Activated T-cell treated with anti-CD3 and anti-CD28 coated beads, Interleukin-2, amount 50 U/mL, for 4 hours (primary cell): ENCODE measurements at places on chromosomes 7 and 10. TPM values are rescaled to one million over a fixed set of nuclear protein-coding genes. Genes with fewer than 3 reads are reported as not detected.
A peak's percentile ranks its signal among the peaks of the same experiment; 100 is the strongest.

IFIT1B gene
- total RNA-seq = not detected

TACR2 gene
- 0.11 TPM for total RNA-seq

EN2 gene
- not detected for total RNA-seq

CFAP70 gene
- total RNA-seq = 0.43 TPM

TAS2R39 gene
- not detected for total RNA-seq

TAS2R3 gene
- 0.61 TPM for total RNA-seq

ECHDC3 gene
- 1.8 TPM for total RNA-seq

CDNF gene
- total RNA-seq = 1.0 TPM

VAX1 gene
- not detected for total RNA-seq

CYREN gene
- total RNA-seq = 59.4 TPM

MYL10 gene
- total RNA-seq = not detected

CLRN3 gene
- not detected for total RNA-seq

FAM25C gene
- not detected for total RNA-seq

ATOH7 gene
- not detected for total RNA-seq

GDF2 gene
- not detected for total RNA-seq

CCDC201 gene
- total RNA-seq = not detected

EVX1 gene
- total RNA-seq = not detected

EGR2 gene
- 121 TPM for total RNA-seq

ZNF680 gene
- 5.2 TPM for total RNA-seq

DNA sequence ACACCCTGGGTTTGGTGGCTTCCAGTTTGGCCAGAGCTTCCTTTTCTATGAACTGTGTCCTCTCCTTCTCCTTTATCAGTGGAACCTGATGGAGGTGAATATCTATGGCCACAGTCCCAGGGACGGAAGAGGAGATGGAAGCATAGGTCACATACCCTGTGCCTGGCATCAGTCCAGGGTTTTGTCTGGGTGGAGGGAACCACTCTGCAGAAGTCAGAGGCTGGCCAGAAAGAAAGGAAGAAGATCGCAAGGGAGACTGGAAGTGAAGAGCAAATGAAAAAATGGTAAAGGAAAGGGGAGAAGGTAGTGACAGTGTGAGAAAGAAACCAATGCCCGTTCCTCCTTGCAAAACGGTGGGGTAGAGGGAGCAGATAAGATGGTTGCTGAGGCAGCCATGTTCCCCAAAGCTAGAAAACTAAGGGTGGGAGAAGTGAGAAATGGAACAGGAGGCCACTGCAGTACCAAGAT is 77.9 kb upstream of the HECW1 start:
- DNase-seq = no peak

DNA sequence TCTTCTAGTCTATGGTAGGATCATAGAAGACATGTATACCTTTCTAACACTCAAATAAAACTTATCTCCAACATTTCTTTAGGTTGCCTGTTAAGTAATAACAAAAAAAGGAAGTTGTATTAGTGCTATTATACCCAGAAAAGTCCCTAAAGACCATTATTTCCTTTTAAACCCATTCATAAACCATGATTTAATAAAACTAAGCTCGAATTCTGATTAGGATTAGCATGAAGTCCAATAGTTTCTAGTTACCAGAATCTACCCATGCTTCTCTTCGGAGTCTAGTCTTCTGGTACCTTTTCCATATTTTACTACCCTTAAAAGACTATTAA is 62.7 kb downstream of the USP6NL start:
- DNase-seq = no peak

- no peak for DNase-seq
Measured at GRCh38 chr10:129627442-129627841, 160.4 kb downstream of the MGMT start.

- no peak for DNase-seq
Measured at GRCh38 chr7:79436378-79436777, 17.1 kb downstream of the MAGI2 start.

- no peak for DNase-seq
Measured at GRCh38 chr7:39583539-39583938, 17.3 kb downstream of the YAE1 start.

- DNase-seq = no peak
Measured at GRCh38 chr10:126551202-126551601, 119.3 kb downstream of the C10orf90 start.

GRCh38 chr7:117762055-117762454 is 111.2 kb downstream of the CTTNBP2 start:
- DNase-seq = no peak

DNA sequence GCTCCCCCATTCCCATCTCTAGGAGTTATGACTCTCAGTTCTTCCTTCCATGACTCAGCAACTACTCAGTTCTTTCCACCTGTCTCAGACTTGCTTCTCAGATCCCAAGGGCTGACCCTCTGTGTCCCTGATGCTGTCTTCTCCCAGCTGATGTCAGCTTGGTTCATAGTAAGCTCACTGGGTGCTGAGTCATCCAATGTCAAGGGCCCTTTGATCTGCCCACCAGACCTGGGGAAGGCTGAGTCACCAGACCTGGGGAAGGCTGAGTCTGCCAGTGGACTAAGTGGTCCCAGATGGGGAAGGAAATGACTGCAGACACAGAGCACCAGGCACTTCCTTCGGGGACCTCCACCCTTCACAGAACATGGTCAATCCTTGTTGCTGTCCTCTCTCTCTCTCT is 76.1 kb upstream of the ZEB1 start:
- peak; percentile 47 for DNase-seq

GRCh38 chr10:59678884-59679301 is 30.8 kb downstream of the SLC16A9 start:
- DNase-seq = no peak

- no peak for DNase-seq
Measured at GRCh38 chr7:155512246-155512887, 34.0 kb downstream of the CNPY1 start.

DNA sequence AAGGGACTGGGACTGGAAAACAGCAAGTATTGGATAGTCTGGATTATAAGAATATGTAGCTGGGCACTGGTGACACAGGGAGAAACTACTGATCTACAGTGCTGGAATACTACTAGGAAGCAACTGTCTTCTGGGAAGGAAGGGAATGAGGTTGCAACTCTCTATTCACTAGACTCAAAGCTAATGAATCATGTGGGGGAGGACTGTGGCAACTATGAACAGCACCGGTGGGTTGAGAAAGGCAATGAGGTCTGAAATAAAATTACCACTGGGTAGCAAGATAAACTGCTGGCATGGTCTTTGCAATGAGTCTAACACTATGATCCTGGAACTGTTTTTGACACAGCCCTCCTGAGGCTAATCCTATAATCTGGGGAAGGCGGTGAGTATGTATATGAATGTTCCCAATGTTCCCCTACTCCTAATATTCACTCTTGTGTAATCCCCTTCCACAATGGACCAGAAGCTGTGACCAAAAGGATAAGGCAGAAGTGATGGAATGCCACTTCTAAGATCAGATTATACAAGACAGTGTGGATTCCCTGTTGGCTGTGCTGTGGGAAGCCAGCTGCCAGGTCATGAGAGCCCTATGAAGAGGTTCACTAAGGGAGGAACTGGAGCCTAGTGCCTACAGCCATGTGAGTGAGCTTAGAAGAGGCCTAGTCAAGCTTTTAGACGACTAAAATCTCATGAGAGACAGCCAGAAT is 101.3 kb upstream of the DNAJB12 start:
- DNase-seq = no peak

DNA sequence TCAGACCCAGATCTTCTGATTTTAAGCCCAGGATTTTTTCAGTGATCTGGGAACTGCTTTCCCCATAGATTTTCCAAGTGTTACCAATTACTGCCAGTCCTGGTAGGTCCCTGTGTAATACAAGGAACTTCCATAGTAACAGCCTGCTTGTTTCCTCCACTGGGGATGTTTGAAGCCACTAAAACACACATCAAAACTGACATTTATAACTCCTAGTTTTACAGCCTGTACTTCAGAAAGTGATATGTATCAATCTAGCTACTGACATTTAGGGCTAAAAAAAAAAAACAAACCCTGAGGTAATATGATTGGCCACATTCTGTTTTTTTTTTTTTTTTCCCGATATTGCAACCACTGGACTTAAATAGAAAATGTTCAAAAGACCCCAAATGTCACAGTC is 166.9 kb upstream of the SP4 start:
- DNase-seq = no peak

DNA sequence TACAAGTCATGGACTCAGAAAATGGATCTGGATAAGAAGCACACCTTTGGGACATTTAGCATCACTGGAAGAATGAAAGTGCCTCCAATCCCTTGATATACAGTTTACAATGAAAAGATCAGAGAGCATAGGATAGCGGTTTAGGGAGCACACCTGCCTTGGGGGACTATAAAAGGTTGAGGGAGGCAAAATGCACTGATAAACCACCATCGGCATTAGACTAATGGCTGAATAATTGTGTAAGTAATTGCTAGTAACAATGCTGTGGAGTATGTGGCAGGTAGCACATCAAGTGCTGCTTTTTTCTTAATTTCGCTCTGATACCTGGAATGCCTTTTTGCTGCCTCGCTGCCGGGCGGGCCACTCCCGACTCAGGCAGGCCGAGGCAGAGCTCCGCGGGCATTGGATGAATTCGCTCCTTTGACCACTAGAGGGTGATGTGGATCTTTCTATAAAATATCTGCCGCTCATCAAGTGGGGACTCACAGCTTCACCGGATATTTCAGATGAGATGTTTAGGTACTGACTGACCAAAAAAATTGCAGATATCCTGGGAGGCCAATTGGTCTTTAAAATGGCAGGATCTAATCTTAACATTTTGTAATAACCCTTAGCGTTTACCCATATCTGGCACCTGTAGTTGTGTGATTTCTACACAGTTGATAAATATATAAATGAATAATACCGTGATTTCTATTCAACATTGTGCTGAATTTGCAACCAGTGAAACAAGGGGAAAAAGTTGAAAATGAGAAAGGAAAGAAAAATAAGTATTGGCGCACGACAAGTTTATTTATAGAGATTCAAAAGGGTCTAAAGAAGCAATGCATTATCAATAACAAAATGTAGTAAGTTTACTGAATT is 116.8 kb upstream of the PRSS1 start:
- peak; percentile 44 for DNase-seq

GRCh38 chr7:133165001-133165400 is 83.1 kb upstream of the CHCHD3 start:
- no peak for DNase-seq

- peak; percentile 73 for DNase-seq
Measured at GRCh38 chr7:50266635-50267386, 37.7 kb upstream of the IKZF1 start.

- no peak for DNase-seq
Measured at GRCh38 chr7:69276011-69276729, 322.1 kb upstream of the AUTS2 start.

DNA sequence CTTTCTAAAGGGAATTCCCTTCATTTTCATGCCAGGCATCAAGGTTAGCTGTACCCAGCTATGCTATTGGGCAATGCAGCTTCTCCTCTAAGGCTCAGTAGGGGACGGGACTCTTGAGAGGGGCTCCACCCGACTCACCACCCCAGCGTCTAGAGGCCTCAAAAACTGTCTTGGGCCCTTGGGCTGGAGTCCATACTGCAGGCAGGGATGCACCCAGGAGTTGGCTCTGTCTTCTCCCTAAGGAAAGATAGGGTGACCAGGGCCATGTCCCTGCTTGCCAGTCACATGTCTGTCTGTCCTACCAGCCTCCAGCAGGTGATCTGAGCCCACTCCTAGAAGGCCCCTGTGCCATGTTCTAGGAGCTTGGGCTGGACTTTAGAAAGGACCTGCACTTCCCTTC is 1.2 kb downstream of the OPN4 start:
- DNase-seq = no peak

GRCh38 chr7:106515321-106515720 is 145.6 kb downstream of the CCDC71L start:
- DNase-seq = no peak

- DNase-seq = no peak
Measured at GRCh38 chr7:71278257-71278656, 146.3 kb downstream of the GALNT17 start.

- no peak for DNase-seq
Measured at GRCh38 chr7:36154255-36155212, 1.5 kb downstream of the EEPD1 start.

DNA sequence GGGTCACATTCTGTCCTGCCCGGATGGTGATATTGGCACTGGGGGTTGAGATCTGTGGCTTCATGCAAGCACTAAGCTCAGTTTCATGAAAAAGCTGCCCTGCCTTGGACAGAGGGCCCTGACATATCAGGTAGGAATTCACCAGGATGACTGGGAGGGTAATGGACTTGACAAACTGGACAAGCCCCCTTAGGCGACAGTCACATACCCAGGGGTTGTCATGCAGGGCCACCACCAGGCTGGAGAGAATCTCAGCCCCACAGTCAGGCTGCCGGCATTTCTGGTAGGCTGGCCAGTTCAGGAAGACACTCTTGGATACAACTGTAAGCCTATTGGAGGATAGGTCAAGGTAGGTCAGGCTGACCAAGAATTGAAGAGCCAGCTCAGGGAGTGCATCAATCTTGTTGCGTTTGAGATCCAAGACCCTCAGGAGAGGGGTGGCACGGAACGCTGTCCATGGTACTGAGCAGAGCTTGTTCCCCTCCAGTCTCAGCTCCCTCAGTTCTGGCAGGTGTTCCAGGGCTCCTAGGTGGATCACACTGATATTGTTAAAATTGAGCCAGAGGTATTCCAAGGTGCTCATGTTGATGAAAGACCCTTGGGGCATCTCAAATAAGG is 824 bp downstream of the LRIT2 start:
- DNase-seq = no peak

- no peak for DNase-seq
Measured at GRCh38 chr7:83494683-83495082, 154.3 kb downstream of the SEMA3E start.

- no peak for DNase-seq
Measured at GRCh38 chr10:132606031-132606491, 68.5 kb downstream of the INPP5A start.

DNA sequence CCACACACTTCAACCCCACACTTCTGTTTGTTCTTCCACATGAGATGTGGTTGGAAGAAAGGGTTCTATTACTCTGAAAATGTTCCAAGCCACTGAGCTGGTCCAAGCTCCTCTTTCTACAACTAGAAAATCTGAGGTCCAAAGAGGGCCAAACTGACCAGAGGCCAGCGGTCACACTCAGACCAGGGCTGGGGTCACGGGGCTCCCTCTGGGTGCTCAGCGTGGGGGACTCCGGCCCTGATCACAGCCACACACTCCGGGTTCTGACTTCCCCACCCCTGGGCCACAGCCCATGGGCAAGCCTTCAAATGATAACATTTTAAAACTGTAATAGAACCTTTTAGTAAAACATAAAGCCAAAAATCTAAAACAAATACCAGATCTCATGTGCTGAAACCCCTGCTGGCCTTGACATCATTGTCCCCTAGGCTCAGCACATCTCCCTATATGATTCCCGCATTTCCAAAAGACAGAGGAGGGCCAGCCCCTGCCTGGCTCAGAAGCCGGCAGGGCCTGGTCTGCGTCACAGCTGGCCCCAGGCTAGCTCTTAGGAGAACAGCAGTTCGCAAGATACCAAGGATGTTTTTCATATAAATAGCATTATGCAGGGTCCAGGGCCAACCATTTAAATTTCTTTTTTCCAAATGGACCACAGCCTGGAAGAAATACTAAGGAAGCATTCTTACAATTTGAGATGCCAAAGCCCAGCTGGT is 3.3 kb downstream of the CRYGN start:
- no peak for DNase-seq
